Osteoblast (primary cell): ENCODE measurements at places on chromosomes 16 and 17. TPM values are rescaled to one million over a fixed set of nuclear protein-coding genes. Genes with fewer than 3 reads are reported as not detected.
A peak's percentile ranks its signal among the peaks of the same experiment; 100 is the strongest.

DNA sequence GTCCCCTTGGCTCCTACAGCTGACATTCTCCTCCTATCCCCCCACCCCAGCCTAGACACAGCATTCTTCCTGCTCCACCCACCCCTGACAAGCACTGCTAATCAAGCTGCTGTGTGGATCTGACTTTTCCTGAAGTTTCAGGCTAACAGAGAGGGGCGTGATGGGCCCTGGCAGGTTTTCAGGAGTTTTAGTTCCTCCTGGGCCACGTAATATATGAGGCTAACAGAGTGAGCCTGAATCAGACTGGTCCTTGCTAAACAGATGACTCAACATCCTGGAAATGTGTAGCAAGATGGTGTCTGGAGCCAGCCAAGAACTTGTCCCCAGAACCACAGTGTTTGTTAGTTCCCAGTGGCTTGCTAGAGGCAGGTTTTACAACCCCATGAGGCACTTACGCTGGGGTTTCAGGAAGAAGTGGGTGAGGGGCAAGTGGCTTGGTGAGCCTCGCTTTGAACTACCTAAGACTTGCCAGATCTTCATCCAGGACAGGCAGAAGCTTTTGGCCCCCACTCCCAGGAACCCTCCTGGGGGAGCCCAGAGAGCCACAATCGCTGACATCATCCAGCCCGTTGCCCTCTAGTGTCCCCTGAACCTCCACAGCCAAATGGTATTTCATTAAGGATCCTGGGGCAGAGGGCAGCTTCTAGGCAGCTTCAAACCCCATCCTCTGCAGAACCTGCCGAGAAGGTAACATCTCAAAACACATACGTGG lies 15.9 kb downstream of the TMEM92 start:
- DNase-seq, result peak; percentile 93

DNA sequence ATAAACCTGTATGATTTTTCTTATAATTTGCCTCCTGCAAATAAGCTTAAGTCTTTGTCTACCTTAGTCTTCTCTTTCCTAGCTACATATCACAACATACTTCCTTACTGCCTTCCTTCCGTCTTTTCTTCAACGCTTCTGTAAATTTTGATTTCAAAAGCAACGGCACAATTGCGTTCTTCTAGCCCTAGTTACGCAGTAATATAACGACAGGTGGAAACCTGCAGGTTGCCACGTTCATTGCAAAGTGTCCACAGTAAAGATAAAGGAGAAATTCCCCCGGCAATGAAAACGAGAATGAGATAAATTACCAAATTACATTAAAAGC lies 546 bp upstream of the PSMD7 start:
- peak; percentile 49 for DNase-seq

GRCh38 chr17:27456681-27457359 lies 572 bp downstream of the KSR1 start:
- peak; percentile 73 for DNase-seq

Gene PTGES3L
- under 0.01 and 0.29 TPM in 2 replicates for total RNA-seq

GRCh38 chr17:20010099-20010863 lies 1.1 kb downstream of the SPECC1 start:
- DNase-seq, result peak; percentile 87

GRCh38 chr16:12026741-12027490 lies 50.4 kb downstream of the SNX29 start:
- no peak for DNase-seq

DNA sequence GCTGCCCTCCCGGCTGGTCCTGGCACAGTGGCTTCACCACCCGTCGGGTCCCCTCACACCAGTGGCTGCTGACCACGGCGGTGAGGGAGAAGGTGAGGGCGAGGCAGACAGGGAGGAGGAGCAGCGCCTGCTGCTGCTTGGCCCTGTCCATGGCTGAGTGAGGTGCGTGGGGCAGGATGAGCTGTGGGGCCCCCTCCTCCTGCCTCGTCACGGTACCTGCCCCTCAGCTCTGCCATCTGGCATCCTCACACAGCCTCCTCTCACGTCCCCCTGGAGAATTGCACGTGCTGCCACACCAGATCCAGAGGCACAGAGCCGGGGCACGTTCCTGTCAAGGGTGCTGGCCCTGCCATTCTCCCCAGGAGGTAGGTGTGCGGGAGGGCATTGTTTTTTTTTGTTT lies at the start of gene GSG1L2:
GSG1L2 (minus strand) TSS at position 159 of the 400 bp plus-strand sequence; CDS start at position 151, 8 bp downstream.
- no peak for DNase-seq

GRCh38 chr17:5950878-5951277 lies 119.3 kb upstream of the WSCD1 start:
- no peak for DNase-seq

GRCh38 chr17:56913353-56913866 lies 439 bp downstream of the TRIM25 start:
- no peak for DNase-seq

DNA sequence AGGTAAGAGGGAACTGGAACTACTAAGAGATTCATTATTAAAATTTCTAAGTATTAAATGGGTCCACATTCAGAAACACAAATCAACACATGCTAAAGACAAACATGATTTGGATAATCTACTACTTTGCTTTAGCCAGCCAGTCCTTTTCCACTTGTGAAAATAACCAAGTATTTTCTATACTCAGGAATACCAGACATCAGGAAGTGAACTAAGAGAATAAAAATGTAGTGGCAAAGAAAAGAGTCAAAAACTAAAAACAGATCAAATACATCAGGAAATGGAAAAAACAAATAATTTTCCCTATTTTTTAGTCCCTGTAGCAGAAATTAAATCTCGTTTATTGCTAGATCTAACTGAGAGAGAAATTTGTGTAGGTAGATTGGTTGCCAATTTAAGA lies 78.0 kb downstream of the MYO1D start:
- DNase-seq, result no peak

DNA sequence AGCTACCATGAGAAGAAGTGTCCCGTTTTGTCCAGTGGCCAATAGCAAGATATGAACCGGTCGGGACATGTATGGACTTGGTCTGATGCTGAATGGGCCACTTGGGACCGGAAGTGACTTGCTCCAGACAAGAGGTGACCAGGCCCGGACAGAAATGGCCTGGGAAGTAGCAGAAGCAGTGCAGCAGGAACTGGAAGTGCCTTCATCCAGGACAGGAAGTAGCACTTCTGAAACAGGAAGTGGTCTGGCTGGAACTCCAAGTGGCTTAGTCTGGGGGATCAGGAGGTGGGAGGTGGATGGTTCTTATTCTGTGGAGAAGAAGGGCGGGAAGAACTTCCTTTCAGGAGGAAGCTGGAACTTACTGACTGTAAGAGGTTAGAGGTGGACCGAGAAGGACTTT lies 5.3 kb downstream of the EFNB3 start:
- peak; percentile 39 for DNase-seq

Gene FA2H
- total RNA-seq, result not detected in 2 replicates

Gene ASIC2
- not detected in 2 replicates for total RNA-seq

Gene TNP2
- total RNA-seq, result not detected in 2 replicates

- DNase-seq, result peak; percentile 36
Measured at GRCh38 chr17:73562896-73563295, 81.3 kb downstream of the SDK2 start.

DNA sequence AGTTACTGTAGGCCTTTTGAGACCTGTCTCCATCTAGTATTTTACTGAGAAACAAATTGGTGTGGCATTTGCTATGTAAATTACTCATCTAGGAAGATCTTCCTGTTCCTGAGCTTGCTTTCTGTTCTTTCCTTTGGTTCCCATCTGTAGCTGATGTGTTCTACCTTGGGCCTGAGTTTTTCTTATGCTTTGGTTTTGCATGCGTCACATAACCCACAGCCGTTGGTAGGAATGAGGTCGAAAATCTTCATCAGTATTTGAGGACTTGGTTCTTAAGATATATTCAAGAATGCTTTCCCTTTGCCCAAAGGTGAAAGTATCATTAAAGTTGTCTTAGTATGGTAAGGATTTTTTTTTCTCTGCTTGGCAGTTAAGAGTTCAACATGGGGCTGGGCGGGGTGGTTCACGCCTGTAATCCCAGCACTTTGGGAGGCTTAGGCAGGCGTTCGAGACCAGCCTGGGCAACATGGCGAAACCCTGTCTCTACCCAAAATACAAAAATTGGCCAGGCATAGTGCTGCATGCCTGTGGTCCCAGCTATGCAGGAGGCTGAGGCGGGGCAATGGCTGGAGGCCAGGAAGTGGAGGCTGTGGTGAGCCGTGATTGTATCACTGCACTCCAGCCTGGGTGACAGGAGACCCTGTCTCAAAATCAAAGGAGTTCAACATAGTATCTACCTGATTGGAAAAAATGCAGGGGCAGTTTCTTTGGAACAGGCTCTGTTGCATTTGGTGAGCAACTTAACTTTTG lies 28.8 kb downstream of the IST1 start:
- DNase-seq, result no peak

DNA sequence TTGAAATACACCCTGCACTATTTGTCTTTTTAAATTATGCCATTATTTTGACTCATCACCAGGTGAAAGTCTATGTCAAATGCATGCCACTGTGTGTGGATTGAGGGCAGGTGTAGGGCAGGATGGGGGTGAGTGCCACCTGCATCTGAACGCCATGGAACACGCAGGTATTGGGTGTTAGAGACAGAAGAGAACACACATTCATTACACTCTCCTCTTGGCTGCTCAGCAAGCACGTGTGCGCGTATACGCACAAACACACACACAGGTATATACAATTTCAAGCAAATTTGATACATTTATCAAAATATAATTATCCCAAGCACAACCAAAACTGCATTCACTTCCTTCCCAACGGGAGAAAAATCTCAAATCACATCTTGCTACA lies 268.9 kb downstream of the NTN1 start:
- no peak for DNase-seq

Gene KRTAP17-1
- not detected in 2 replicates for total RNA-seq

DNA sequence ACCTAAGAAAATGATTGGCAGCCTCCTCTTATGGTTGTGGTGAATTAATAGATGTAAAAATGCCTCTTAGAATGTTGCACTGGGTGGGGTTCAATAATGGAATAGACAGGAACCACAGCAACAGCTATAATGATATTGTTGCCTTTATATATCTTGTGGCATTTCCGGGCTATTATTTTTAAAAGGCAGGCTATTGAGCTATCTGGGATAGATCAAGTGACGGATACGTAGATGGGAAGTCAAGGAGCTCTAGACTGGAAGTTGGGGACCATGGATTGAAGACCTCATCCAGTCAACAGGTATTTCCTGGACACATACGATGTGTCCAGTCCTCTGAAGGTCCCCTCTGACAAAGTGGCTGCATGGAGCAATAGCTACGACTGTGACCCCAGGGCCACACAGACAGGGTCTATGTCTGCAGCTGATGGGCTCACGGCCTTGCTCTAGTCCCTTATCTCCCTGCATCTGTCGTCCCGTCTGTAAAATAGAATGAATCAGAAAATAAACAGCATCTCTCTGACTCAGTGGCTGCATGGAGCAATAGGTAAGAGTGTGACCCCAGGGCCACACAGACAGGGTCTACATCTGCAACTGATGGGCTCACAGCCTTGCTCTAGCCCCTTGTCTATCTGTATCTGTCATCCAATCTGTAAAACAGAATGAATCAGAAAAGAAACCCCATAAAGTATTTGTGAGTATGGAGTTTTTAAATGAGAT lies 117.7 kb upstream of the FOXF1 start:
- DNase-seq, result no peak

DNA sequence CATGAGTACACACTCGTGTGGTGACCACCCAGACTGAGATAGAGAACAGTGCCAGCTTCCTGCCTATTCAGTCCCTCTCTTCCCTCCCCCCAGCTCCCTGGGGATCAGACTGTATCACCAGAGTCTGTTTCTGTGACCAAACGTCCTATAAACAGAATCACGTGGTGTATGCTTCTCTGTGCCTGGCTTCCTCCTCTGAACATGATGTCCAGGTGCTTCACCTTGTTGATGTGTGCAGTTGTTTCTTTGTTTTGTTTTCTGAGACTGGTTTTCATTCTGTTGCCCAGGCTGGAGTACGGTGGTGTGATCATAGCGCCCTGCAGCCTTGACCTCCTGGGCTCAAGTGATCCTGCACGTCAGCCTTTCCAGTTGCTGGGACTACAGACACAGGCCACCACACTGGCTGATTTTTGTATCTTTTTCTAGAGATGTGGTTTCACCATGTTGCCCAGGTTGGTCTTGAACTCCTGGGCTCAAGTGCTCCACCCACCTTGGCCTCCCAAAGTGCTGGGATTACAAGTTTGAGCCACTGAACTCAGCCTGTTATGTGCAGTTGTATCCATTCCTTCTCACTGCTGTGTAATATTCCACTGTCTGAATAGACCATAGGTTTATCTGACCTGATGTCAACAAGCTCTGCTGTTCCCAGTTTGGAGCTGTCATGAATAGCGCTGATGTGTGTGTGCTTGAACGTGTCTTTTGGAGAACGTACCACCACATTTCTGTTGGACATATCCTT lies 28.9 kb upstream of the PRM1 start:
- DNase-seq, result peak; percentile 80

Gene CAVIN1
- total RNA-seq, result 861 and 988 TPM in 2 replicates

Gene NLRC3
- total RNA-seq, result under 0.01 and 0.29 TPM in 2 replicates

DNA sequence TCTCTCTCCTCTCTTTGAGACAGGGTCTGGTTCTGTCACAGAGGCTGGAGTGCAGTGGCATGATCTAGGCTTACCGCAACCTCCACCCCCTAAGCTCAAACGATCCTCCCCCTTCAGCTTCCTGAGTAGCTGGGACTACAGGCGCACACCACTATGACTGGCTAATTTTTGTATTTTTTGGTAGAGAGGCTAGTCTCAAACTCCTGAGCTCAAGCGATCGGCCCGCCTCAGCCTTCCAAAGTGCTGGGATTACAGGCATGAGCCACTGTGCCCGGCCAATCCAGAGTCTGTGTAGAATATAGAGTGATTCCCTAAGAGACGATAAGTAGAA lies 65.8 kb upstream of the RPH3AL start:
- no peak for DNase-seq

Gene VPS35L
- 64.8 and 65.7 TPM in 2 replicates for total RNA-seq

- DNase-seq, result no peak
Measured at GRCh38 chr16:55968221-55968620, 93.0 kb upstream of the CES5A start.

DNA sequence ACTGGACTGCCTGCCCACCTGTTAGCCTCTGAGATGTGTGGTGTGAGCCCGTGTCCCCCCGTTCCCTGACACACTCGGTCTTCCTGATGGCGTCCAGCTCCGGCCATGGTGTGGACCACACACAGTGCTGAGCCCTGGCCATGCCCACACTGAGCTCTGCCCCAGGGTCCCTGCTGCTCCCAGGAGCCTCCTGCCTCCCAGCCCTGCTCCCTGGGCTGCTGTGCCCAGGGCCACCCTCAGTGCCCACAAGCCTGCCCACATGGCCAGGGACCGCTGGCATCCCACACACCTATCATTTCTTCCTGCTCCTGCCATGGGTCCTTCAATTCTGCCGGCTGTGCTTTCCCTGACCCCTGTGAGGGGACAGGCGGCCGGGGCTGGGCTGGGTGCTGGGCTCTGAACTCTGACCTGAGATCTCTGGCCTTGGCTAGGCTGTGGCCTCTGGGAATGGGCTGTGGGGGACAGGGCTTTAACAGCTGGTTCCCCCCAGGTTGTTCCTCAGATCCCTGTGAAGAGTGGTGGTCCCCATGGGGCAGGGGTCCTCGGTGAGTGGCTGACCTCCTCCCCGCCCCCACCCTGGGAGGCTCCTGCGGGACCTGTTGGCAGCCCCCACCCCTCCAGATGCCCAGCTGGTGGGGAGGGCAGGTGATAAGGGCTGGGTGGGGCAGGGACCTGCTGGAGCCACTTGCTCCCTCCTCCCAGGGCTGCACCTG lies 4.0 kb downstream of the CEMP1 start:
- peak; percentile 69 for DNase-seq

Gene ZNF750
- total RNA-seq, result not detected in 2 replicates

GRCh38 chr17:75897160-75898019 lies 639 bp upstream of the TRIM65 start:
- no peak for DNase-seq
